ENCODE measurements at places on chromosomes 4 and X. TPM values are rescaled to one million over a fixed set of nuclear protein-coding genes. Genes with fewer than 3 reads are reported as not detected.

- no peak for DNase-seq
Observed at GRCh38 chr4:121648516-121648915, 48.3 kb downstream of the ANXA5 start.

DNA sequence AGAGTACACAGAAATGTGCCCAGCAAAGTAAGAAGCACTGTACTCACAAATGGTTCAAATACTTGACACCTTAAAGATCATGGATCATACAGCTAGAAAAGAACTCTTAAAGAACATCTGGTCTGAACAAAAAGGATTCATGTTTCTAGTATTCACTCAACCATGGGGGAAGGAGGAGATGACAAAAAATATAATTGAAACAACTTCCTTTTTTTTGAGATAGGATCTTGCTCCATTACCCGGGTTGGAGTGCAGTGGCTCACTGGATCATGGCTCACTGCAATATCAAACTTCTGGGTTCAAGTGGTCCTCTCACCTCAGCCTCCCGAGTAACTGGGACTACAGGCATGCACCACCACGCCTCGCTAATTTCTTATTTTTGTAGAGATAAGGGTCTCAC, 6.0 kb downstream of the DHX15 start:
- DNase-seq, result no peak

GRCh38 chr4:109389369-109390114, 44.1 kb upstream of the SEC24B start:
- no peak for DNase-seq

GRCh38 chr4:140078366-140078765, 75.6 kb downstream of the MAML3 start:
- DNase-seq, result no peak

- DNase-seq, result peak; percentile 45
Observed at GRCh38 chr4:128177498-128177897, 110.1 kb downstream of the PGRMC2 start.

DNA sequence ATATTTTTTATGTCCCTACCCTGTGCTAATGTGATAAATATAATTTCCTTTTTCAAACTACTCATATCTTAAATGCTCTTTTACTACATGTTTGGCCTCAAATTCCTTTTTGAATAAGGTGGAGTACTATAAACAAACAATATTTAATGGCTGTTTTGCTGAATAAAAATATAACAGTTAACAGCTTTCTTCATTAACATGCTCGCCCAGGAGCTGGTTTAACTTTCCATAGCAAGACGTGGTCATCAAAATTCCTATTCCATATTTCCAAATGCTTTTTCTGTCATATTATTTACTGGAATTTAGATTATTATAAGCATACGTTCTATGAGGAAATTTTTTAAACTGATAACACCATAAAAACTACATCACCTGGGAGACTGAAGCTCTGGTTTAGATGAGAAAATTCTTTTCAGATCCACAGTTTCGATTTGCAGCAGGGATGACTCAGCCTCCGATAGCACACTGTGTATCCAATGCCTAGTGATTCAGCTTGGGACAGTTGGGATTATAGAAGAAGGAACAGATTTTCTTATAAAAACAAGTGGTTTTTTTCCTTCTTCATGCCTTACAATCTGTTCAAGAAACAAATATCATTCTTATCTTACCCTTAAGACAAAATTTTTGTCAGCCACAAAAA, 129.1 kb downstream of the FBXO8 start:
- DNase-seq, result peak; percentile 4

DNA sequence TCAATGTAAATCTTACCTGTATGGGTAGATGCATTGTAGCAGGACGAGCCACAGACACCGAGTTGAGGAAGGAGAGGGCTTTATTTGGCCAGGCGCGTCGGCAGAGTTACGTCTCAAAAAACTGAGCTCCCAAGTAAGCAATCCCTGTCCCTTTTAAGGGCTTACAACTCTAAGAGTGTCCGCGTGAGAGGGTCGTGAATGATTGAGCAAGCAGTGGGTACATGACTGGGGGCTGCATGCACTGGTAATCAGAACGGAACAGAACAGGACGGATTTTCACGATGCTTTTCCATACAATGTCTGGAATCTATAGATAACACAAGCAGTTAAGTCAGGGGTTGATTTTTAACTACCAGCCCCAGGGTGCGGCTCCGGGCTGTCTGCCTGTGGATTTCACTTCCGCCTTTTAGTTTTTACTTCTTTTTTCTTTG, 524.9 kb upstream of the HTR2C start:
- DNase-seq, result no peak

DNA sequence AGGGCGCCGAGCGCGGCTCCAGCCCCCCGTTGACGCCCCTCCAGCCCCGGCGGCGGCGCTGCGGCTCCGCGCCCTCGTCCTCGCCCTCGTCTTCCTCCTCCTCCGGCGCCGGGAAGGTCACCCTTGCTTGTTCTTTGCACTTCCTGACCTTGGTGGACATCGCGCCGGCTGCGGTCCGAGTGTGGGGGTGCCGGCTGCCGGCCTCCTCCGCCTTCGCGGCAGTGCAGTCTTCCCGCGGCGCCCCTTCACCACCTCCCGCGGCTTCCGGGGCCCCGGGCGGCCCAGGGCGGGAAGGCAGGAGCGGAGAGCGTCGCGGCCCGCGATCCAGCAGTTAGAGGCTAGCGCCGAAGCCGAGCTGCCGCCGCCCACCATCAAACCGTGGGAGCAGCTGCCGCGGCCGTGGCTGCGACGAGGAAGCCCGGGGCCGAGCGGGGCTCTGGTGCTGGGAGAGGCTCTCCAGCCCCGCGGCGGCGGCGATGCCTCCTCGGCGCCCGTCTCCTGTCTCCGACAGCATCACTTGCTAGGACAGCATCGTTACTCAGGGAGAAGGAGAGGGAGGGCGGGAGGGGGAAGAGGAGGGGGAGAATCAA, at the start of gene TRPC3:
TSS of gene TRPC3 (minus strand) at position 540 of the 590 bp plus-strand sequence. CDS start at position 160, 380 bp downstream.
- DNase-seq, result peak; percentile 6

- DNase-seq, result no peak
Observed at GRCh38 chr4:24971192-24971591, 58.4 kb upstream of the CCDC149 start.

GRCh38 chrX:30822068-30822681, 66.9 kb downstream of the TAB3 start:
- DNase-seq, result no peak

DNA sequence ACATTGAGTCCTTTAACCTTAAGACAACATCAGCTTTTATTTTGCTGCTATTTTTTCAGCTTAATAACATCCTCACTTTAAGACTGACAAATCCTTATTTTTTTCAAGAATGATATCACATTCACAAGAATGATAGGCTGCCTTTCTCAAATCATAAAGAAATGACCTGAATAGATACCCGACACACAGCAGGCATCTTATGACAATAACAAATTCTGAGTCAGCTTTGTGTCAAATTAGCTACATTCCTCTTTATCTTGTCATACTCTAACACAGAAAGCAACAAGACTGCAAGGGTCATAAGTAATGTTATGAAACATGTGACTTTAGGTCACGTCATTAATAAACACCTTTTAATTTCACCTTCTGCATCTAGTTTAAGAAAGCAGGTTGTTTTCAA, 2387.6 kb downstream of the PCDH7 start:
- DNase-seq, result no peak

- no peak for DNase-seq
Observed at GRCh38 chr4:40627540-40627939, 2.1 kb downstream of the RBM47 start.

GRCh38 chr4:157929486-157929885, 243.3 kb downstream of the GASK1B start:
- DNase-seq, result no peak

DNA sequence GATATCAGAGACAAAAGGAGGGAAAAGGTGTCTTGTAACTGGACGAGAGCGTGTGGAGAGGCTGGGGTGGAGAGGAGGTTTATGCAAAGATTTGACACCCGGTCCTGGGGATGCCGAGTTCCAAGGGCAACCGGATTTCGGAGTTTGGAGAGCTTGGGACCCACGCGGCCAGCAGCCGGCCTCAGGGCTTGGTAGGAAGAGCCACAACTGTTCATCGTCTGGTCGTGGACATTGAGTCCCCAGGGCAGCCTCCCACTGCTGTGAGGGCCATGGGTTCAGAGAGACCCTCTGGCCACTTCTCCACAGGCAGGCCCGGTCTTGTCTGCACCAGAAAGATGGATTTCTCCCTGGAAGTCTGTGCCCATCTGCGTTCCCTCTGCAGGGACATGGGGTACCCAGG, 46.8 kb downstream of the SHOX start:
- DNase-seq, result no peak

DNA sequence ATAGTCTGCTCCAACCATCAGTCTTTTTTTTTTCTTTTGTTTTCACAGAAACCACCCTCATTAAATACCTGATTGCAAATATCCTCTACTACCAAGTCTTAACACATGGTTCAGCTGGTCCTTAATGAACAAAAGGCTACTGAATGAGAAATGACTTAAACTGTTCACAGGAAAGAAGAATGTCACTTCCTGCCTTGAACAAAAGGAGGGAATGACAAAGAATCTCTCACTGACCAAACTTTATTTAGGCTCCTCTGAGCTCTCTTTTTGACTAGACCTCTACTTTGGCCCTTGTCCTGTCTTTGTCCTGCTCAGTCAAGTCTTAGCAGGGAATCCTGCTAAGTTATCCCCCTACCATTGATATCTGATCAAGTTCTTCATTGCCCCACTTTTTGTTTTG, 31.8 kb upstream of the GJB1 start:
- DNase-seq, result peak; percentile 1

GRCh38 chrX:69073241-69073640, 92.0 kb downstream of the PJA1 start:
- no peak for DNase-seq

DNA sequence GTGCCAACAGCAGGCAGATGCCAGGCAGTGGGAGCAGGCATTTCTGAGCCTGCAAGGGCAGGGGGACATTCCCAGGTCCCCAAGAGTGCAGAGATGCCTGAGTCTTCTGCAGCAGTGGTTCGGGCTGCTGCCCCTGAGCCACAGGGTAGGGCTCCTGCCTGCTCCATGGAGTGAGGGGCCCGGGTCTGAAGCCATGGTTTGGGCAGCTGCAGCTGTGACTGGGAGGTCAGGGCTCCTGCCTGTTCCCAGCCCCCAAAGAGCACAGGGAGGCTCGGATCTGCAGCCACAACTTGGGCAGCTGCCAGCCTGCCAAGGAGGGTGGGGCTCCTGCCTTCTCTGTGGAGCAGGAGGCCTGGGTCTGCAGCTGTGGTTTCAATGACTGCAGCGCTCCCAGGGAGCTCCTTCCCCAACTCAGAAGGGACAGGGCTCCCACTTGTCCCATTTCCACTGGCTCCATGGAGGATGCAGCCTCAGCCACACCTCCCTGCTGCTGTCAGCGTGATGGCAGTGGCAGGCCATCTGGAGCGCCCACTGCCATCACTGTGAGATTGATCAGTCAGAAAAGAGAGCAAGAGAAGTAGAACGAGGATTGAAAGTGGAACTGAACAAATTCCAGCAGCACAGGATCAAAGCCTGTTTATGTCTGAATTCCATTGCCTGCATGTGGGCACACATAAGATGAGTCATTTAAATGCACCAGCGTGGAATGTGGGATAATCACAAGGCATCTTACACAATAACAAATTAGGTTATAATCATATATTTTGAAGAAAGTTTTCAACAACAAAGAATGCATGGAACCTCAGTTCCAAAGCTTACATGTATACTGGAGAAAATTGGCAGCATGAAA, 93.1 kb upstream of the CXorf51A start:
- DNase-seq, result no peak

DNA sequence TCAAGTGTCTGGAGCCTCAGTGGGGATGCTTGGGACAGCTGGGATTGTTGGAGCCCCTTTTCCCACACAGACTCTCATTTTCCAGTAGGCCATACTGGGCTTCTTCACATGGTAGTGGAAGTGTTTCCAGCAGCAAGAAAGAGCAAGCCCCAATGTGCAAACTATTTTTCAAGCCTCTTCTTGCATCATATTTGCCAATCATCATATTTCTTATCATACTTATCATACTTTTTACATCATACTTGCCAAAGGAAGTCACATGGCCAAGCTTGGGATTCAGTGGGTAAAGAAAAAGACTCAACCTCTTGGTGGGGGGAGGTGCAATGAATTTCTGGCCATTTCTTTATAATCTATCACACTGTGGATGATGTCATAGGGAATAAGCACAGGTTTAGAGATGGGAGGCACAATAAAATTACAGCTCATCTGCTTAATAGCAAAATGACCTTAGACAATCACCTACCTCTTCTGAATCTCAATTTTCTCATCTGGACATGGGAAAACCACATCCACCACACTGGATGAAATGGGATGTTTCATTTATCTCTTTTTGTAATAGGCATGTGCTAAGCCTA, 174.2 kb downstream of the MID1IP1 start:
- no peak for DNase-seq

- no peak for DNase-seq
Observed at GRCh38 chr4:24175707-24176106, 285.9 kb upstream of the PPARGC1A start.

DNA sequence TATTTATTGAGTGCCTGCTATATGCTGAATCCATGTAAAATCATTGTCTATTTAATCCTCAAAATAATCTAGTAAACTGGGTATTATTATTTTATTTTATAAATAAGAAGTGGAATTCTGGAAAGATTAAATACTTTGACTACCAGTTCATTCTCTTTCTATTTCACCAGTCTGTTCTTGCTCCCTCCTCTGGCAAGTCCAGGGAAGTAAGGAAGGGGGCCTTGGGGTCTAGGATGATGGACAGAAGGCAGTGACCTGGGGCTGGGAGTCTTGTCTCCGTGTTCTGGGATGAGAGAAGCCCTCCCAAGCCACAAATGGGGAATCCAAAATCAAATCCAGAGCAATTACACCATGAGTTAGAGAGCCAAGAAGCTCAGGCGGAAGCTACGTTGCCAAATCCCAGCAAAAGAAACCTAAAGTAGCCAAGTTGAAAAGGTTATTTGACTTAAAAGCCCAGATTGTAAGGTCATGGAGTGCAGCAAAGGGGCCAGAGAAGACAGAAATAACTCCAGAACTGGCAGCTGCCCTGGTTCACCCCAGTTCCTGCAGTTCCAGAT, 28.3 kb upstream of the PARM1 start:
- no peak for DNase-seq

DNA sequence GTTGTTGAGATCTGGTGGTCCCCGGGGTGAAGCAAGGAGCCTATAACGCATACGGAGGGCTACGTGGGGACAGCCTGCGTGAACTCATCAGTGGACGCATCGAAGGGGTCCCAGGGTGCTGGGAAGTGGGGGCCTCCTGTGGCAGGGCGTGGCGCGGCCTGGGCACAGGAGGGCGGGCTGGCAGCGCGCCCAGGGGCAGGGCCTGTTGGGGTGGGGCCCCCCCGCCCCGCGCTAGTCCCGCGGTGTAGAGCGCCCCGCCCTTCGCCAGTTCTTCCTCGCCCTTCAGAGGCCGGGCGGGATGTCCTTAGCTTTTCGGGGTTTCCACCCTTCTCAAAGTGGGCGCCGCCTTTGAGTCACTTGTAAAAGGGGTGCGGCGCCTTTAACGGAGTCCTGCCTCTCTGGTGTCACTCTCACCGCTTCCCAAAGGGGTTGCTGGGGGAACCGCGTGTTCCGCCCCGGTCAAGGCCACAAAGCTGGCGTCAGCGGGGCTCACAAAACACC, 632 bp downstream of the PLP2 start:
- DNase-seq, result peak; percentile 21

The PQBP1 gene
- 86.3 TPM for total RNA-seq

The REPS2 gene
- 2.6 TPM for total RNA-seq

The TRIM75 gene
- not detected for total RNA-seq

The RNF175 gene
- not detected for total RNA-seq

The FRMPD3 gene
- total RNA-seq, result not detected

The F9 gene
- total RNA-seq, result not detected

The STOX2 gene
- total RNA-seq, result 0.02 TPM

The HMX1 gene
- total RNA-seq, result not detected

The RBM46 gene
- not detected for total RNA-seq

Measured in endothelial cell of umbilical vein (primary cell).